ENCODE measurements at places on chromosomes 3 and 15.

- DNase-seq = no peak
Measured at GRCh38 chr3:12316729-12317351, 28.0 kb downstream of the PPARG start.

GRCh38 chr15:101127506-101128076 lies 124.3 kb downstream of the CHSY1 start:
- DNase-seq = peak; percentile 87

DNA sequence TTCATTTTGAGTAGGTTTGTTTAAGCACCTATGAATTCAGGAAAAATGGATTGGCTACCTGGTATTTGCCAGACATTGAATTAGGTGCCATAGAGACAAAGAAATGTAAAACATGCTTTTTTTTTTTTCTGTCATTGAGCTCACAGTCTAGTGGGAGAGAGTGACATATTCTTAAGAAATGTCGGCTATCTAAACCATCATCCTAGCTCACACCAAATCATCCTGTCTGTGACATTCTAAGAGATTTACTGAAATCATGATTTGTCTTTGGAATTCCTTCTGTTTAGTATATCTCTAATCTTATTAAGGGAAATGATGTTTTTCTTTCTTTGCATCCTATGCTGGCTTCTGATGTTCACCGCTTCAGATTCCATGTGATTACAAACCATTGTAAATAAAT lies 59.5 kb upstream of the STXBP5L start:
- DNase-seq = no peak

- no peak for DNase-seq
Measured at GRCh38 chr3:114823061-114823460, 324.0 kb downstream of the ZBTB20 start.

DNA sequence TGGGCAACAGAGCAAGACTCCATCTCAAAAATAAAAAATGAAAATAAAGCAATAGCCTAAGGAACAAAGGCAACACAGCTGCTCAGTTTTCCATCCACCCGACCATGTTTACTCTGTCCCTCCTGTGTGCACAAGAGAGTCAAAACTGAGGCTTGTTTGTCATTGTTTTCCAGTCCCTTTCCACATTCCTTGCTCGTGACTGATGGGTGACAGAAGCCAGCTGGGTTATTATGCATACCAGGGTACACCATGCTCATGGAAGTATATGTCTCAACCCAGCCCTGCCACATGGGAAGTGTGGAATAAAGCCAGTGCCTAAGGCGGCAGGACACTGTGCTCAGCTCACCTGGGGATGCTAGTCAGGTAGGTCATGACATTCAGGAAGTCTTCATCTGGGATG lies 49.5 kb downstream of the MCF2L2 start:
- no peak for DNase-seq
